ENCODE measurements at places on chromosomes 12 and 14.
A peak's percentile ranks its signal among the peaks of the same experiment; 100 is the strongest.

GRCh38 chr12:45669093-45669492 lies 60.4 kb upstream of the ARID2 start:
- DNase-seq = no peak

- DNase-seq = no peak
These were observed 10.4 kb downstream of the OSBPL8 start for GRCh38 chr12:76549131-76549530.

DNA sequence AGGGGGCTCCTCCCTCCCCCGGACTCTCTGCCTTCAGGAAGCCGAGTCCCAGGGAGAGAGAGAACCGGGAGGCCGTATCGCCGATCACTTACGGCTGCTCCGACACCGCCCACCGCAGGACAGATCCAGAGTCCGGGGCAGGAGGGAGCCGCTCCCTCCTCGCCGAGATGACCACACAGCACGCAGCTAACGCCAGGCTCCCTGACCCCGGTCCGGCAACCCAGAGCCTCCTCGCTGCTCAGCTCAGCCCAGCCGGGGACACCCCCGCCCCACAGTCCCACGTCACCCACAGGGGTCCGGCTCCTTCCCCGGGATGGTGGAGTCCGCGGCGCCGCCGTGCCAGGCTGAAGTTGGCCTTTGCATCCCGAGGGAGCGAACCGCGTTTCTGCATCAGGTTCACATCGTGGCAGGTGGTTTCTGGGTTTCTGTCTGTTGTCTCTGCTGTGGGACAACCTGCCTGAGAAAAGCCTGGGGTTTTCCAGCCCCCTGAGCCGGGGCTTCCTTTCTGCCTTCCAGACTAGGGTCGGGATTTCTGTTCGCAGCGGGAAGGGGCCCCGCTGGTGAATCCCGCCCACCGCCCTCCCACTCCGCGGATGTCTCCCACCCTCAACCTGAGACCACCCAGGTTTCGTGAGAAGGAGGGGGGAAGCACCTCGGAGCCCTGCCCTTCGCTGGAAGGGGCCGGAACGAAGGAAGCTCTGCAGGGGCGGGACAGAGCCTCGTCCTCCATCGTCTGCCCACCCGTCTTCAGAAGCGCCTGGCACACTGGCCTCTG lies 61.2 kb downstream of the NOC4L start:
- DNase-seq = no peak

DNA sequence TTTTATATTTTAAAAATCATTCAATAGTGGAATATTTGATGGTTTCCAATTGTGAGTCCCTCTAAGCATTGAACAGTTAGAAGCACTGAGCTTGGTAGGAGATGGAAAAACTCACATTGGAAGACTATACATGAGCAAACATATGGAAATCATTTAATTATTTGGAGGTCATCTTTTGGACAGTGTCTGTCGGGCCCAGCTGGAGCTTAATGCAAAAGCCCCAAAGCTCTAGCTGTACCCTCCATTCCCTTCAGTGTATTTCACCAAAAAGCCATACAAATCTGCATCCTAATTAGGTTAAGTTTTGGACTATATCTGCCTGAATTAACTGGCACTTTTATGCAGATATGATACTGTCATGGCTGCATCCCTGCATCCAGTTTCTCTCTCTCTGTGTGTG lies 365.7 kb downstream of the FLRT2 start:
- DNase-seq = no peak

DNA sequence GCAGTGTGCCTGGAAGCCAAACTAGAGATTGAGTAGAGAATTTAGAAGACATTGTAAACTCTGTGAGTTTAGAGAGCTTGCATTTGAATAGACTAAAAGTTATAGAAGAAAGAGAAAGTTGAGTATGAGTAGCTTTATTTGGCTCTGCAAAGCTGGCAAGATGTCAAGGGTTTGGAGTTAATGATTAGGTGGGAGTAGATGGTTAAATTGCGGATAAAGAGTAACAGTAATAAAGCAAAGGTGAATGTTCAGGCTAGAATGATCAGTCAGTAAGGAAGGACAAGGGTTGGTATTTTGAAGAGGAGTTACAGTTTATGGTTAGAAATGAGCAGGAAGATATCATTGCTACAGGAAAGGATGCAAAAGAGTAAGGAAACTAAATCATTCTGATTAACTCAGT lies 5.2 kb downstream of the PPM1A start:
- no peak for DNase-seq

DNA sequence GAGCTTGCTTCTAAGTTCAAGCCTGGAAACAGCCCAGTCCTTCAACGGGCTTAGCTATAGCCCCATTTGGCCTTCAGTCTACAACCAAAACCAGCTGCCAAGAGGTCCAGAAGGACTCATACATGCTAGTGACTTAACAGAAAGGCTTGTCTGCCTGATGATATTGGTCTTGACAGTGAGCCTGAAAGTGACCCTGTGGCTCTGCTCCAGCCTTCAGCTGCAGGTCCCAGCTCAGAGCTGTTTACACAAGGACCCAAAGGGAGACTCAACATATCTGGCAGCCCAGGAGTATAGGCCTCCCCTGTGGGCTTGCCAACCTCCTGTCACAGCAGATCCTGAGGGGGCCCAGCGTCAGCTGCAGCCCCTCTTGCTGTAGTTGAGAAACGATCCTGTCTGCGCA lies 27.5 kb downstream of the COX16 start:
- DNase-seq = no peak

DNA sequence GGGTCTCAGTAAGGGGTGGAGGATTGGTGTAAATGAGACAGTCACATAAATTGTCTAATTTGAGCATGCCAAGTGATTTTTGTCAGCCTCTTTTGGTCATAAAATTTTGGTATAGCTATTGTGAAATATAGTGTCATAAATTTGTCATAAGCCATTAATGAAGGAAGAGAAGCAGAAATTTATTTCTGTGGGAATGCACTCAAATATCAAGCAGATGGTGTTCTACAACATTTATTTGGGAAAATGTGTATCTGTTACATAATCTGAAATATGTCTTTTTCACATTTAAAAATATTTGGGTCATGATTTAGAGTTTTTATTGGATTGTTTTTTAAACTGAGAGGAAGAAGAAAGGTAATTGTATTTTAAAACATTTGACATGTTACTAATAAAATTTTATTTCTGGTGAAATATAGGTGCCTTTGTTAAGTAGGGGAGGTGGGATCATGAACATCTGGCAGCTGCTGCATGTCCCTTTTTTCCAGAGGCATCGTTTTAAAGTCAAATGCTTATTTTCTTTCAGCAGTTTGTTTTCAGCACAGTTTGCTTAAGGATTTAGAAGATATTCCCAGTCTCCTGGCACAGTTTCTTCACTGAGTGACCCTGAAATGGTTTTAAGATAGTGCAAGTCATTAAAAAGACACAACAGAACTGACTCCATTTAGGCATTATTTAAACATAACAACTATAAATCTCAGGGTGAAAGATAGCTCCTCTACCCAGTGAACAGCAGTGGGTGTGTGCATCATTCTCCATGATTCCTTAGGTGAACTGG lies 371.7 kb downstream of the SNAPC1 start:
- no peak for DNase-seq

DNA sequence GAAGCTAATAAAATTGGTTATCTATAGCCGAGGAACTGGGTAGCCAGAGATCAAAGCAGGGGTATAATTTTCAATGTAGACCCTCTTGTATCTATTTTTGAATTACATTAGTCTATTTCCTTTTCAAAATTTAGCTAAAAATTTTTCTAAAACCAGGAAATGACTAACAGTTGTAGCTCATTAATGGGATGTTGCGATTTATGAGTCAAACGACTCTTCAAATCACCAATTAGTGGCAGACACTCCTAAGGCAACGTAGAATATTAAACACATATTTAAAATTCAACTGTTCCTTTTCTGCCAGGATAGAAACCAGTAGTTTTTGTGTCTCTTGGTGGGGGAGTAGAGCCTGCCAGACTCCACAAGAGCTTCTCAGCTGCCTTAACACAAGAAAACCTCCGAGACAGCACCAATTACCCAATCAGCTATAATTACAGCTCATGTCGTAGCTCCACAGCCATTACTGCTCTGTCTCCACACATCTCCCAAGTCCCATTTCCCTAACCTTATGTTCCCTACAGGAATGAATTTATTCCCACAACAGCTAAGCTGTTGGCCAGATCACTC lies 26.9 kb downstream of the GCN1 start:
- no peak for DNase-seq

DNA sequence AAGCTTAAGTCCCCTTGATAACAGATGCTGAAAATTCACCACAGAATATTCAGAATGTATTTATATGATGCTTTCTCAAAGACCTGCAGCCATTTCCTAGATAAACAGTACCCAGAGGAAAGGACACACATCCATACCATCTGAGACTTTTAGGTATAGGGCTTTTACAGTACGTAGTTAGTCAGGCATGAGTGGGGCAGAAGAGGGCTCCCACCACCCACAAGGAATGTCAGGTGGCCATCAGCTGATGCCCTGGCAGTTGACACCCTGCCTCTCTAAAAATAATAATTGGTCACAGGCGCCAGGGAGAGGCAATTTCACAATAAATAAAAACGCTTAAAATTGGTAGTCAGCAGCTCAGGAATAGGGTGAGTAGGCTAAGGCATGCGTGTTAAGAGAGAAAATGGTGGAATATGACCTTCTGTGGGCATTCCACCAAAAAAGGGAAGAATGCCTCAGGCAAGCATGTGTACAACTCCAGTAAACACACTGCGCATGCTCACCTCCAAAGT lies 7.8 kb upstream of the TAS2R46 start:
- DNase-seq = no peak

DNA sequence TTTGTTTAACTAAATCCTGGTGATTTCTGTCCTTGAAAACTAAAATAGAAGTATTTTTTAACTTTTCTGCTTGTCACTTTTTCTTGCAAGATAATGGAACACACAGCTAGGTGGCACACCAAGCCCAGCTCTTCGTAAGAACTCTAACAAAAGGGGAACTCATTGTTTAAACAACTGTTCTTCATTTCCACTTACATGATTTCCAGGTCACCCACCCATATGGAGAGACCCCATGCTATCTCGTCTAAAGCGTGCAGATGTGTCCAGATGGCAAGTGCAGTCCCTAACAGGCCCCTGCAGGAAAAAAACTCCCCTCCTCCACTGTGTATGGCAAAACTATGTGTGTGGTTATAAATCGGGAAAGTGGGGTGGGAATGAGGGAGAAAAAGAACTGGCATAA lies 43.3 kb upstream of the NT5DC3 start:
- DNase-seq = peak; percentile 40

DNA sequence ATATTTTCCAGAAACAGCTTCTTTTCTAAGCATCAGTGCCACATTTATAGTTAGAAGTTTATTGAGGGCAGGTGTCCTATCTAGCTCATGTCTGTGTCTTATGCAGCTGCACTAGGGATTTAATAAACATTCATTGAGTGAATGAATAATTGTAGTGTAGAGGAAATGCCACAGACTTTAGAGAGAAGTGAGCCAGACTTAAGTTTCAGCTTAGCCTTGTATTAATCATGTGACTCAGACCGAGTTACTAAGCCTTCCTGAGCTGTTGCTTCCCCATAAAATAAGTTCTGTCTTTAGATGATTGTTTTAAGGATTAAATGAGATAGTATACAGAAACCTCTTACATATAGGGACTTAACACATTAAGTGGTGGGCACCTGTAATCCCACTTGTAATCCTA lies 236.1 kb upstream of the DDHD1 start:
- DNase-seq = no peak

GRCh38 chr14:68391311-68392014 lies 401.4 kb downstream of the ZFP36L1 start:
- no peak for DNase-seq

DNA sequence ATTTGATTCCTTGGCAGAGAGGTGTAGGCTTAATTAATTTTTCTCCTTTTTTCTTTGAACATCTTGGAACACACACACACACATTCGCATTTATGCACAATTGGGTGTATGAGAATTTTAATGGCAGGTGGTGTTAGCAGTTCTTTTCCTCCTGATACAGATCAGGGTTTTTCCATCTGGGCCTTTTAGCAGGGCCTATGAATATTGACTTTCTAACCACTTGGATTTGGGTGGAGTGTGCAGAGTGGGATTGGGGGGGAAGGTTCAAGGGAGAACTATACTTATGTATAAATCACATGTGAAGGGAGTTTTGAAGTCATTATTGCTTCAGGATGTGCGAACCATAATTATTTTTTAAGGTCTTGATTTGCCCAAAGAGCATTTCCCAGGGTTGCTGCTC lies 28.9 kb downstream of the NTF3 start:
- no peak for DNase-seq

- no peak for DNase-seq
These were observed 51.5 kb downstream of the EID3 start for GRCh38 chr12:104354868-104355570.

- no peak for DNase-seq
These were observed 93.9 kb downstream of the PLBD1 start for GRCh38 chr12:14473707-14474287.

DNA sequence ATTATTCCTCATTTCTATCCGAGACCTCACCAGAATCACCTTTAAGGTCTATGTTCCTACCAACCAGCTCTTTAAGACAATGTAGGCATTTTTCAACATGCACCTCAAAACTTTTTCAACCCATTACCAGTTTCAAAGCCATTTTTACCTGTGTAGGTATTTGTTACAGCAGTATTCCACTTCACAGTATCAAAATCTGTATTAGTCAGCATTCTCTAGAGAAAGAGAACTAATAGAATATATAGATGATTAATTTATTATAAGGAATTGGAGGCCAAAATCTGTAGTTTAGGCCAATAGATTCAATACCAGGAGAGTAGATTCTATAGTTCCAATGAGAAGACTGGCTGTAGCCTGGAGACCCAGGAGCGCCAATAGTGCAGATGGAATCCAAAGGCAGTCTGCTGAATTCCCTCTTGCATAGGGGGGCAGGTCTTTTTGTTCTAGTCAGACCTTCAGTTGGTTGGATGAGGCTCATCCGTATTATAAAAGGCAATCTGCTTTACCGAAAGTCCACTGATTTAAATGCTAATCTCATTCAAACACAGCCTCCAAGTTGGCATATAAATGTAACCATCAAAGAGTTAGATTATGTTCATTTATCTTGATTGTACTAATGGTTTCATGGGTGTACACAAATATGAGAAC lies 151.6 kb upstream of the SYT1 start:
- no peak for DNase-seq

DNA sequence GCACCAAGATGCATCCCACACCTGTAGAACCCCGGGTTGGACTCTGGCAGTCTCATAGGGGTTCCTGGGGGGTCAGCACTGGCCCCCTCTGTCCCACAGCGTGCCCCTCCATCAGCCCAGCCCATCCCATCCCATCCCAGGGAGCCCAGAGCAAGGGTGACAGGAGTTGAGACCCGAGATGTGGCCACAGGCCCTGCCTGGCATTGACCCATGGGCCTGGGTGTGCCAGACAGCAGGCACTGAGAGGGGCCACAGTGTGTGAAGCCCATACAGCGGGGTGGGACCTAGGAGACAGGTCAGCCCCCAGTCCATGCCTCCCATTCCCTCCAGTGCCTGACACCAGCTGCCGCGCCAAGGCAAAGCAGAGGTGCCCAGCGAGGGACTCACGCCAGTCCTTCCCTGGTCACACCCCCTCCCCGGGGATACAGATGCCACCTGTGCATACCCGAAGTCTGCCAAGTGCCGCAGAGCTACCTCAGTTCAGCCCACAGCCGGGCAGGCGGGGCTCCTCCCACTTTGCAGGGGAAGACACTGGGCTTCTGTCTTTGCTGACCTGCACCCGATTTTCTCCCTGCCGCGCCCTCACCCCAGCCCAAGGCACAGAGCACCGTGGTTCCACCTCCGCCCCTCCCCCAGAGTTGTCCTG lies 50.4 kb downstream of the CYP46A1 start:
- no peak for DNase-seq

GRCh38 chr14:72726444-72726843 lies 167.5 kb downstream of the DPF3 start:
- no peak for DNase-seq

GRCh38 chr14:74348735-74349463 lies 628 bp downstream of the VRTN start:
- no peak for DNase-seq
